ENCODE measurements at places on chromosomes 5 and 9. TPM values are rescaled to one million over a fixed set of nuclear protein-coding genes. Genes with fewer than 3 reads are reported as not detected.
A peak's percentile ranks its signal among the peaks of the same experiment; 100 is the strongest.

GRCh38 chr9:115733318-115734110, 420.1 kb upstream of the PAPPA start:
- no peaks in the 10 kb centered on the region for H3K27me3 ChIP-seq
- no peaks in the 10 kb centered on the region for H3K4me1 ChIP-seq
- H3K36me3 ChIP-seq: no peaks in the 10 kb centered on the region
- H3K27ac ChIP-seq: no peak overlapping the region
- DNase-seq: no peak

DNA sequence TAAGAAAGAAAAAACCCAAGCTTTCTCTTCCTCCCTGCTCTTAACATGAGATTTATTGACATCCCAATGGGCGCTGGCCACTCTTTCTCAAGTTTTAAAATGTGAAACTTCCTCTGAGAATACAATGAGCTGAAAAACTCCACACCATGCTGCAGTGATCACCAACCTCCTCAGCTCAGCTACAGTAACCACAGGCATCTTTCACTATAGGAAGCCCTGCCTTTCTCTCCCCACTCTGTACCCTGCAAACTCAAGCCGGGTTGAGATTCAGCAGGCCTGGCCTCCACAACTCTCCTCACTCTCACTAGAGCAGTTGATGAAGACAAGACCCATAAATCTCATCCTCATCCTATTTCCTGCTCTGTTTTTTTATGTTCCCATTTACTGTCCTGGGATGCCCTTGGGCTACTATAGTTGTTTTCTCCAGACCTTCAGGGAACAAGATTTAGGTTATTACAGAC, 48.3 kb downstream of the SH3TC2 start:
- no peak overlapping the region for H3K27ac ChIP-seq
- H3K4me3 ChIP-seq: no peak overlapping the region
- peaks cover 5% of the 10 kb centered on the region for H3K36me3 ChIP-seq
- H3K4me1 ChIP-seq: peaks cover 25% of the 10 kb centered on the region
- H3K27me3 ChIP-seq: peaks cover 9% of the 10 kb centered on the region

DNA sequence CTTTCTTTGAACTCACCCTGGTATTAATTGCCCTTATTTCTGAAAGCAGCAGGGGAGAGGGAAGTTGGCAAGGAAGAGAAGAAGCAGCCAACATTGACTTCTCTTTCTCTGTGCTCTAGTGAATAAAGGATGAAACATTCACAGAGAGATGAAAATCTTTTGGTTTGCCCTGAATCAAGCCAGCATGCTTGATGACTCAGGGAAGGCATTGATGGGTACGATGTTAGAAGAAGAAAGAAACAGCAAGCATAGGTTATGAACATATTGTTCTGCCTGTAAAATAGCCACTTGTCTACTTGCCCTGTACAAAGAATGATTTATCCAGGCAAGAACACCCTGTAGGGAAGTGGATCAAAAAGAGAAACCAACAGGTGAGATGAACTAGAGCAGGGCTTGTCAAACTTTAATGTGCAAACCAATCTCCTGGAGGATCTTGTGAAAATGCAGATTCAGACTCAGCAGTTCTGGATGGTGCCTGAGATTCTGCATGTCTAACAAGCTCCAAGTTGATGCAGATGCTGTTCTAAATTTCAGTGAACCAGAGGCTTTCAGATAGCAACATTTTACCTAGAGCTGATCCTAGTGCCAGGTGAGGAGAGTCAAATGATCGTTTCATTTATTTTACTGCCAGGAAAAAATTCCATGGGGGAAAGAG, 586.6 kb upstream of the TLE4 start:
- H3K27me3 ChIP-seq: no peaks in the 10 kb centered on the region
- no peaks in the 10 kb centered on the region for H3K36me3 ChIP-seq
- H3K4me1 ChIP-seq: no peaks in the 10 kb centered on the region
- no peak overlapping the region for H3K27ac ChIP-seq
- no peak overlapping the region for H3K4me3 ChIP-seq

DNA sequence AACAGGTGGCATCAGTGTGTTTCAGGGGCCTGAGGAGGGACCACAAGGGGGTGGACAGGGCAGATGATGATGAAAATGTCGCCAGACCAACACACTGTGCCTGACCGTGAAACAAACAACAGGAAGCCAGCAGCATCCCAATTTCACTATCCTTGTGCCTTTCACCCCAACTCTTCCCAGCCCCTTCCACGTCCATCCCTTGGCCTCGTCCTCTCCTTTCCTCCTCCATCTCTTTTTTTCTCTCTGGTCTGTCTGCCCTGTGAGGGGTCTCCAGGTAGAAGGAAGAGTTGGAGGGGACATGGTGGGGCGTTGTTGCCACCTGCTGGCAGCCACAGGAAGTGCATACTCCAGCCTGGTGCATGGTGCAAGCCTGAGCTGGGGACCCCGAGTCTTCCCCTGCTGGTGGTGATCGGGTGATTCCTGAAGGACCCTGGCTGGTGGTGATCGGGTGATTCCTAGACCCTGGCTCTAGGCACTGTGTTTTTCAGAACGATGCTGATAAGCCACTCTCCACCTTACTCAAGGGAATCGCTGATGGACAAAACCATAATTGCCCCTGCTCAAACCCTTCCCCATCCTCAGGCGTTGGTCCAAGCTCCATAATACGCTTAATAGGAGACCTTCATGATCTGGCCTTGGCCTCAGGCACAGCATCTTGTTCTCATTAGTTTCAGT, 21.7 kb upstream of the NSD1 start:
- DNase-seq: peak; percentile 71
- peaks cover 14% of the 10 kb centered on the region for H3K4me1 ChIP-seq
- no peaks in the 10 kb centered on the region for H3K36me3 ChIP-seq
- H3K4me3 ChIP-seq: no peak overlapping the region

DNA sequence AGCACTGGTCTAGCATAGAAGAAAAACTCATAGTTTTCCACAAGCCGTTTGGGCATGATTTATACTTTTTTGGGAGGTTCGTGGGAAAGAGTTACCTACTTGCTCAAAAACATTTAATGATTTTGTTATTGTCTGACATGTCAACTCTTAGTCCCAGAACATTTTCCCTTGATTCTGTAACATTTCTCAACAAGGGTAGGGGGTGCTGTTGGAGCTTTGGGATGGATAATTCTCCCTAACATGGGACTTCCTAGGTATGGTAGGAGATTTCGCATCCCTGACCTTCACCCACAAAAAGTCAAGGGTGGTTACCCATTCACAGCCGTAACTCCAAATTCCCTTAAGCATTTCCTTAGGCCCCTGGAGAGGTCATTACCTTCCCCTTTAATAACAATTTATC, 378.0 kb downstream of the YTHDC2 start:
- H3K4me3 ChIP-seq: no peak overlapping the region
- no peak overlapping the region for H3K27ac ChIP-seq
- DNase-seq: no peak
- H3K27me3 ChIP-seq: no peaks in the 10 kb centered on the region

- H3K36me3 ChIP-seq: no peaks in the 10 kb centered on the region
- no peak for DNase-seq
- H3K27ac ChIP-seq: no peak overlapping the region
- H3K4me1 ChIP-seq: no peaks in the 10 kb centered on the region
- H3K27me3 ChIP-seq: no peaks in the 10 kb centered on the region
Observed at GRCh38 chr5:26666371-26666770, 372.0 kb downstream of the CDH9 start.

GRCh38 chr9:94639061-94639998, at the start of gene FBP1:
Gene FBP1, minus strand, starts transcription at chr9:94639518. Its CDS starts 208 bp downstream, at chr9:94639310.
- H3K4me3 ChIP-seq: peak within 1 kb of the TSS; percentile 97
- DNase-seq: peak; percentile 72
- peak within 1 kb of the TSS; percentile 80 for H3K27ac ChIP-seq
- no peaks in the 10 kb centered on the region for H3K36me3 ChIP-seq
- H3K4me1 ChIP-seq: peaks cover 17% of the 10 kb centered on the region

GRCh38 chr5:636951-637350, 24.8 kb downstream of the CEP72 start:
- peaks cover 6% of the 10 kb centered on the region for H3K36me3 ChIP-seq
- no peaks in the 10 kb centered on the region for H3K27me3 ChIP-seq
- no peak for DNase-seq

DNA sequence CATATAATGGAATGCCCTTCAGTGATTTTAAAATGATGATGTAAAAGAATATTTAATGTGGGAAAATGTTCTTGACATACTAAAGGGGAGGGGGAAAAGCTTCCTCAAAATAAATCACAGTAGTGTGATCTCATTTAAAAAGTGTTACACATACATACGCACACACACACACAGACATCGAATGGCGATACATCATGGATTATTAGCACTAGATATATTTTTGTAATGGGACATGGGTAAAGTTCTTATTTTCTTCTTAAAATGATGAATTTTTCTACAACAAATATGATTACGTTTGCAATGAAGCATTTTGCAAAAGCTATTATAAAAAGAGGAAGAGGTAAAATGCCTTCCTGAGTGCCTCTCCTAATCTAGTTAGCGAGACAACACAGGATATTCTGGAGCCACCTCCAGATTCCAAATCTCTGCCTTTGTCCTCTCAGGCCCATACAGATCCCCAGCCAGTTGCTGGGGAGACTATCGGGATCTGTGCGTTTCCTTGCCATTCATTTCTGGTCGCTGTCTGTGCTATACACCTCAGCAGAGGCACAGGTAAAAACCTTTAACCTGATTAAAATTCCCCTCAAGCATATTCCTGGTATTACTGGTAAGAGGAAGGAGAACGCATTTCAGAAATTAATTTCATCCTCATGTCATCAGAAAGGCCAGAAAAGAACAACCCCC, 69.6 kb downstream of the SLC28A3 start:
- DNase-seq: no peak
- peaks cover 35% of the 10 kb centered on the region for H3K27me3 ChIP-seq
- H3K36me3 ChIP-seq: no peaks in the 10 kb centered on the region
- peak overlapping the region; percentile 80 for H3K27ac ChIP-seq
- H3K4me3 ChIP-seq: peak overlapping the region; percentile 49

GRCh38 chr5:138179277-138179857, 455 bp downstream of the KIF20A start:
- H3K4me3 ChIP-seq: no peak overlapping the region
- no peak for DNase-seq
- H3K4me1 ChIP-seq: peaks cover 15% of the 10 kb centered on the region
- H3K27ac ChIP-seq: no peak overlapping the region
- H3K36me3 ChIP-seq: peaks cover 4% of the 10 kb centered on the region

DNA sequence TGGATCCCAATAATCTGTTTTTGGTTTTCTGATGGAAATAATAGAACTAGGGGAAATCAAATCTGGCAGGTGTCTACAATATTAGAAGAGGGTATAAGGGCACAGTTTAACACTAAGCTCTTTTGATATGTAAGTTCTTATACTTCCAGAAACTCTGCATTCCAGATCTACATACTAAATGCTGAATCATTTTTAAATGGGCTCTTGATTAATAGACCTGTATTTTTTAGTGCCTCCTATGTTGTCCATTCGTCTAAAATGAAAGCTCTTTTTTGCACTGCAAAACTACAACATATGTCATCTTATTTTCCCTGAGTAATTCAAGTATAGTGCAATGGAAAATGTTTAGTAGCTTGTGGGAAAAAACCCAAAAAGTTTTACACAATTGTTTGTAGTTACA, 44.2 kb downstream of the NR6A1 start:
- H3K4me1 ChIP-seq: no peaks in the 10 kb centered on the region
- no peaks in the 10 kb centered on the region for H3K36me3 ChIP-seq
- no peak overlapping the region for H3K4me3 ChIP-seq
- H3K27ac ChIP-seq: no peak overlapping the region
- H3K27me3 ChIP-seq: no peaks in the 10 kb centered on the region

GRCh38 chr5:90640484-90641059, 82.0 kb downstream of the ADGRV1 start:
- no peak overlapping the region for H3K4me3 ChIP-seq
- H3K27me3 ChIP-seq: no peaks in the 10 kb centered on the region

GRCh38 chr9:13358128-13358527, 78.6 kb upstream of the MPDZ start:
- DNase-seq: no peak
- H3K27me3 ChIP-seq: no peaks in the 10 kb centered on the region
- H3K36me3 ChIP-seq: no peaks in the 10 kb centered on the region
- H3K4me1 ChIP-seq: no peaks in the 10 kb centered on the region
- no peak overlapping the region for H3K4me3 ChIP-seq
- H3K27ac ChIP-seq: no peak overlapping the region

GRCh38 chr9:134738869-134739659, 97.5 kb downstream of the COL5A1 start:
- no peak overlapping the region for H3K4me3 ChIP-seq
- no peaks in the 10 kb centered on the region for H3K4me1 ChIP-seq
- no peaks in the 10 kb centered on the region for H3K27me3 ChIP-seq
- no peak for DNase-seq

DNA sequence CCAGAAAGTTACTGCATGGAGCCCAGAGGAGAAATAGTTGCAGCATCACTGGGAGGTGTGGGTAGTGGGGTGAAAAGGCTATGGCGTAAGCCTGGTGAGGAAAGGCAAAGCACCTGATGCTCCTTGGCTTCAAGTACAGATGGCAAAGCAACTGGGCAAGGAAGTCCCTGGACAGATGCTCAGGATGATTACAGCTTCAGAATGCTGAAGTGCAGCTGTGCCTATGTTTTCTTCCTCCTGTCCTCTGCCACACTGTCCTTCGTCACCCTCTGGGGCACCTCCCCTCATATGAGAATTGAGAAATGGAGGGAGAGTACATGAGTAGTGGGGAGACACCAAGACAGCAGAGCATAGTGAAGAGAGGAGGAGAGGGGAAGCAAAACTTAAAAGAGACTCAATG, 328.0 kb downstream of the PDE4D start:
- H3K4me3 ChIP-seq: no peak overlapping the region
- H3K27ac ChIP-seq: no peak overlapping the region
- H3K27me3 ChIP-seq: no peaks in the 10 kb centered on the region
- peaks cover 44% of the 10 kb centered on the region for H3K4me1 ChIP-seq

The RGS7BP gene
- total RNA-seq: not detected

The CKMT2 gene
- total RNA-seq: not detected

The ECSCR gene
- total RNA-seq: not detected

The APC gene
- 38.5 TPM for total RNA-seq

The KIF24 gene
- 3.4 TPM for total RNA-seq

The KCNV2 gene
- not detected for total RNA-seq
